Lower lobe of right lung (tissue), 2 donors: ENCODE measurements at places on chromosomes 5 and 9. TPM values are rescaled to one million over a fixed set of nuclear protein-coding genes. Genes with fewer than 3 reads are reported as not detected.

DNA sequence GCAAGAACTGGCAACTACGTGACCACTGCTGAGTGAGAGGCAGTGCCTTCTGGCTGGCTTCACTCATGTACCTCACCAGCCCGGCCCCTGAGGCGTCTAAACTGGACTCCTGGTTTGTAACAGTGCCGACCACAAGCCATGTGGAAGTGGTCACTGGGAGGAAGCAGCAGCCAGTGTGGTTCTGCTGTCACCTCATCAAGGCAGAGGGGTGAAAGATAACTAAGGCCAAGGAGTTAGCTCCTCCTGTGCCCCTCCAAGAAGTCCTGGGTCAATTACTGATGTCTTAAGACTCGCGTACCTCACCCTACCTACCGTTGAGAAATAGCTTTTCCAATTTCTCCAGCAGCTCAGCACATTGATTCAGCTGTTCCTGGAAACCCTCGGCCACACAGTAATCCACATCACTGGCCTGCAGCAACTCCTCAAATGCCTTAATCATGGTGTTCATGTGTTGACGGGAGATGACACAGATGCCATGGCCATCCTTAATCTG, 142.9 kb downstream of the CDK5RAP2 start:
- DNase-seq: peak; percentile 84

DNA sequence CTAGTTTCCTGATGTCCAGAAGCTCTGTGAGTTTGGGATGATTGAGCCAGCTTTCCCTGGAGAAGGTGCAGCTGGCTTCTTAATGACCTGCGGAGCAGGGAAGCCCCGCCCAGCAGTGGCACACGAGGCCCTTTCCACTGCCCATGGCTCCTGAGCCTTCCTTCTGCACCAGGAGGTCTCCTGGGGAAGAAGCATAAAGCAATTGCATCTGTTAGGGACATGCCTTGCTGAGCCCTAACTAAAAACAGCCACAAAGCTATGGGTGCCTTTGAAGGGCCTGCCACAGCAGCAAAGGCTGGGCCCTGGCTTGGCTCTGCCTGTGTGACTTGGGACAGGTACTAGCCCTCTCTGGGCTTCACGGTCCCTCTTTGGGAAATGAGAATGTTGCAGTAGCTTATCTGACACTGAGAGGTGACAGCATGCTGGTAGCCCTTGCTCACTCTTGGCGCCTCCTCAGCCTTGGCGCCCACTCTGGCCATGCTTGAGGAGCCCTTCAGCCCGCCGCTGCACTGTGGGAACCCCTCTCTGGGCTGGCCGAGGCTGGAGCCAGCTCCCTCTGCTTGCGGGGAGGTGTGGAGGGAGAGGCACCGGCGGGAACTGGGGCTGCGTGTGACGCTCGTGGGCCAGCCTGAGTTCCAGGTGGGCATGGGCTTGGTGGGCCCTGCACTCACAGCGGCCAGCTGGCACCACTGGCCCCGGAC, 218.4 kb downstream of the FSTL4 start:
- no peak for DNase-seq

SLIT3 gene
- 48.6 TPM for total RNA-seq

DNA sequence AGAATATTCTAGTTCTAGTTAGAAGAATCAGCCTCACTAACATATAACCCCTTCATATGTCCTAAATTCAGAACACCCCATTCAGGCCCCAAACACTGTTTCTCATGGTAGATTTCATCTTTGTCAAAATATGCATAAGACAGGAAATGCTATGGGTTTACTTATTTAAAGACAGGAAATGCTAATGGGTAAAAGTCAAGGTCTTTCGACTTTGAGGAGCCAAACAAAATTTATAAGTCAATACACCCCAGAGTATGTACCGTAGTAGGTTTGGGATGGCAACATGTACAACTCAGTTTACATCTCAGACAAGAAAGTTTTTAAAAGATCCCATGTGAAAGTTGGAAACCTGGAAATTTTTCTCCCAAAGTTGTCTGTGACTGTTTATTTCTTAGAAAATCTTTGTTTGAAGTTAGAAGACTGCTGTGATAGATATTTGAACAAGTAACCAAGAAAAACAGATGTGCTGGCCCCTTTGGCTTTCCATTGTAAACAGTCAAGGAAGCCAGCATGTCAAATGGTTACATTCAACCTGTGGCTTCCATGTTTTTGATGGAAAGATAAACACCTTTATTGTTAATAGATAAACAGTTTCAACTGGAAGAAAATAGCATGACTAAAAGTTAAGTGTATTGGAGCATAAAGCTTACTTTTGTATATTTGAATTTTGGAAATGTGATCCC, 102.2 kb downstream of the INIP start:
- DNase-seq: no peak

ITK gene
- total RNA-seq: 6.3 TPM

- DNase-seq: no peak
Measured at GRCh38 chr5:65730910-65731309, 8.9 kb downstream of the NLN start.

- DNase-seq: no peak
Measured at GRCh38 chr5:142235050-142235797, 89.6 kb downstream of the SPRY4 start.

SHOC1 gene
- total RNA-seq: 0.15 TPM

DNA sequence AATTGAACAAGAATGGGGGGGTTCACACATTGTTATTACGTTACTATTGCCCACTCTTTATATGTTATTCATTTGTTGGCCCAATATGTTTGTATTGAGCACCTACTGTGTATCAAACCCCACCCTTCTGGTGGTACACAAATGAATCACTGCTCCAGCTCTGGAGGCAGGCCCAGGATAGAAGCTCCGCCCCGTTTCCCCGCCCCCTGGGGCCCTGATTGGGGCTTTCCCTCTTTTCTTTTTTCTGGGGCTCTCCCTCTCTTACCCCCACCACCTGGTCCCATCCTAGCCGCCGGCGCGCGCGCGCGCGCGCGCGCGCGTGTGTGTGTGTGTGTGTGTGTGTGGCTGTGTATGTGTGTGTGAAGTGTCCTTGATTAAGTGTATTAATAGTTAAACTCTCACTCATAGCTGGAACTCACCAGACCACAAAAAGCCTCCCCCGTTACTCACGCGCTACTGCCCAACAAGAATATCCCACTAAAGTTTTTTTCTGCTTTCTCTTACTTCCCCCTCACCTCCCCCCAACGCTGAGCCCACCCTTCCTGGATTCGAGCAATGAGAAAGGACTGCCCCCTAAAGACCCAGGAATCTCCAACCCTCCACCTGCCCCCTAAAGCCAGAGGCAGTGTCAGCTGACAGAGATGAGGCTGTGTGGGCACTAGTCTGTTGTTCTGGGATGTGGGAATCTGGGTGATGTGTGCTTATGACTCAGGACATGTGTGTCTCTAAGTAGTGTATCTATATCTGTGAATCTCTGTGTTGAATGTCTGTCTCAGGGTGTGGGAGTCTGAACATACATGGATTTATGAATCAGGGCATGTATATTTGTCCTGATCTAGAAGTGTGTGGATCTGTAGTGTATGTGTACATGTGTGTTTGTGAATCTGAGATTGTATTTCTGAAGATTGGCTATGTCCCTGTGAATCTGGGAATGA, 4.0 kb downstream of the CXXC5 start:
- DNase-seq: peak; percentile 84

GRCh38 chr5:100900796-100901781, 2.0 kb downstream of the ST8SIA4 start:
- DNase-seq: peak; percentile 88

CD14 gene
- 165 TPM for total RNA-seq

GRCh38 chr9:93574900-93575795, 1.2 kb upstream of the PHF2 start:
- DNase-seq: no peak

- no peak for DNase-seq
Measured at GRCh38 chr5:56612759-56613158, 202.6 kb upstream of the MAP3K1 start.

GRM6 gene
- total RNA-seq: not detected

DNA sequence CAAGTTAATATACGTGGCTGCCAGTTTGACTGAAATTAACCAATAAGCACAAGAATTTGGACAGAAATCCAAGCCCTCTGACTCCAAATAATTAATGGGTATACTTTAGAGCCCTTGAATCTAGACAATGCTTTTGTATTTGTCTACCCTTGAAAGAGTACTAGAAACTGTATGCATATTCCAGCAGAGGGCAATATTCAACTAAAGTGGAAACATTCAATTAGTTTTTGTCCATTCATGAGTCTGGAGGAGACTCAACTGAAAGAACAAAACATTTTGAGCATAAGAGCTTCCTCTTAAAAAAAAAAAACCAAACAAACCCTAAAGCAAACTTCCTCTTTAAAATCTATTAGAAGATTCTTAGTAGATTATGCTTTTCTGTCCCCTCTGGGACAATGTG, 157.8 kb downstream of the ARHGEF28 start:
- DNase-seq: no peak

COL27A1 gene
- 13.0 TPM for total RNA-seq

- DNase-seq: no peak
Measured at GRCh38 chr9:37102486-37102885, 17.9 kb upstream of the ZCCHC7 start.

- DNase-seq: no peak
Measured at GRCh38 chr5:82106756-82107155, 134.9 kb downstream of the ATG10 start.

DNA sequence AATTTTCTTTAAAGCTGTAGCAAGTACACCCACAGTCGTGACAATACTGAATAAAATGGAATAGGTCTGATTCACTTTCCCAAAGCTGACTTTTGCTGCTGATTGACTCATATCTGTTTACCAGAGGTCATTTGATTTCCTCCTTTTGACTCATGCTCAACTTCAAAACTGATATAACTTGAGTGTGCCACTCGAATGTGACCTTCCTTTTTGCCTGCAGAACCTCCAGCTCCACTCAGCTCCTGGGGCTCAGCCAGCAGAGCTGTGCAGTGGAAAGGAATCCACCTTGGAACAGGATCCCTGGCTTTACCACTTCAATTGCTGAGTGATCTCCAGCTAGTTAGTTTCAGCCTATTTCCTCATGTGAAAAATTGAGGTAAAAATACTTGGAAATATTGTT, 84.1 kb downstream of the FEM1C start:
- DNase-seq: peak; percentile 88

DNA sequence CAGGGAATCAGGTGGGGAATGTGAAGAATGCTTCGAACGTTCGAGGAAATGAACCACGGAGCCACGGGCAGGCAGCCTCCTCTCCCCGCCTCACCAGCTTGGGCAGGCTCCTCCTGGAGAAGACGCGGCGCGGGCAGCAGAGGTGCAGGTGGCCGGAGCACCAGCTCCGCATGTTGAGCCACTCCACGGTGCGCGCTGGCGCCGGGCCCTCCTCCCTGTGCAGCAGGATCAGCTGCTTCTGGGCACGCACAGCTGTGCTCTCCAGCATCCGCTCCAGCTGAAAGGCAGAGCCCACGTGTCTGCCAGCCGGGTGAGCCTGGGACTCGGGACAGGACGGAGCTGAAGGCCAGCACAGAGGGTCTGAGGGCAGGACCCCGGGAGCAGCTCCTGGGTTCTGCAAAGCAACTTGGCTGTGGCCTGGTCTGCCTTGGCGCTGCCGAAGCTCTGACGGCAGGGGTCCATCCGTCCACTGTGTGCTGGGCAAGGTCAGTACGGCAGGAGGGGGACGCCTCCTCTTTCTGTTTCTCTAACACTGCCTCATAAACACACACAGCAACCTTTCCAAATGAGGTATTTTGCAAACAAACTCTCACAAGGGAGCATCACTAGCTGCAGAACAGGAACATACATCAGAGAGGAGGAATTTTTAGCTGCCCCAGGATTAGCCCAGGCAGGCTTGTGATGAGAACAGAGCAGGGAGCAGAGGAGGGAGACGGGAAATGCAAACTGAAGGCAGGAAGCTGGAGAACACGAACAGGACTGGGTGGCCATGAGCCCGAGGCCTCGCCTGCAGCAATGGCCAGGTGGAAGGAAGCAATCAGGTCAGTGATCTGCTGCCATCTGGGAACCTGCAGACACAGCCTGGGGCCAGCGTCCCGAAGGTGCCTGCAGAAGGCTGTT, 20.1 kb upstream of the NSMF start:
- DNase-seq: no peak

CARD19 gene
- 25.6 TPM for total RNA-seq

- DNase-seq: no peak
Measured at GRCh38 chr5:53095931-53096525, 13.5 kb downstream of the MOCS2 start.

ZNF354C gene
- 6.7 TPM for total RNA-seq

DNA sequence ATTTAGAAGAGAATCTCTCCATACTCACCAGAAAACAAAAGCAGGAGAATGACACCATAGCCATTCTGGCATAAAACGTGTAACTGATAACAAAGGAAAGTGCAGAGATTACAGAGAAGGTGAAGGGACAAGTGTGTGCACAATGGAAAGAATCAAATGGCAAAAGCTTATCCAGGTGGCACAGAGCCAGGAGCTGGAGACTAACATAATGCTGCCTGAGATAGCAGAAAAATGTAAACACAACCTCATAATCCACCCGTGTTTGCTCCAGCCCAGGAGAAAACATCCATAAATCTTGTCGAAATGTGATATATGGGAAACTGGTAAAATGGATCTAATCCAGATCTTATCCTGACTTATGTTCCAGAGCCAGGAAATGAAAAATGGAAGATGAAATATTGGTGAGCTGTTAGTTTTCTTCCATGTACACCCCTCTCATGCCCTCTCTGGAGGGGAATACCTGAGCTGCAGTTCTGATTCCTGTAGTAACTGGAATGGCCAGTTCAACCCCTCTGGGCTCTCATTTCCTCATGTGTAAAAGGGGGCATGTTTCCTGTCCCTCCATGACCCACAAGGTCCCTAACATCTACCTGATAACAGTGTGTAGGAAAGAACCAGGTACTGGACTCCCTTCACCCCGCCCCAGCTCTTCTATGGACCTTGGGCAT, 212.3 kb upstream of the DAPK1 start:
- no peak for DNase-seq

FOXD4L6 gene
- not detected for total RNA-seq

DNA sequence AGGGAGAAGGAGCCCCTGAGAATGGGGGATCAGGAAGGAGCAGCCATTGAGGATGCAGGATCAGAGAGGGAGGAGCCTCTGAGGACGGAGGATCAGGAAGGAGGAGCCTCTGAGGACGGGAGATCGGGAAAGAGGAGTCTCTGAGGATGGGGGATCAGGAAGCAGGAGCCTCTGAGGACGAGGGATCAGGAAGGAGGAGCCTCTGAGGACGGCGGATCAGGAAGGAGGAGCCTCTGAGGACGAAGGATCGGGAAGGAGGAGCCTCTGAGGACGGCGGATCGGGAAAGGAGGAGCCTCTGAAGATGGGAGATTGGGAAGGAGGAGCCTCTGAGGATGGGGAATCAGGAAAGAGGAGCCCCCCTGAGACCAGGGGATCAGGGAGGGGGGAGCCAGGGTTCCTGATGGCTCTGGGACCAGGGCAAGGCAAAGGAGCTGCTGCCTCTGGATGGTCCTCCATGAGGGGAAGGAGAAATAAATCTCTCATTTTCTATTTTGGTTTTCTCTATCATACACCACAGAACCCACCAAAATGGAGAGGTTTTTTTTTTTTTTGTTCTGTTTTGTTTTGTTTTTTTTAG, 22.6 kb upstream of the SARDH start:
- no peak for DNase-seq

DNA sequence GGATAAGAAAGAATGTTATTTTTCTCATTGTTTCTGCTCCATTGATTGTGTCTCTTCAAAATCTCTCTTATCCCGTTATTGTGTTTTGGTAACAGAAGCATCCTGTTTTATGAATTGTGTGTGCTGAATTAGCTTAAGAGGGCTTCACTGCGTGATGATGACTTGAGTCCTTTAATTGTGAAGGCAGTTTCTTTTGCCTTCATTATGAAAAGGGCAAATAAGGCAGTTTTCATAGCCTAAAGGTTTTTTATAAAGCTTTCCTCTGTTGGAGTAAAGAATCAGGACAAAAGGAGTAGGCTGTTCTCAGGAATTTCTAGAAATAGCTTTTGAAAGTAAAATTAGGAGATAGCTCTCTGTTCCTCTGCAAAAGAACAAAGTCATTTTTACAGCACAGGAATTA, 169.8 kb downstream of the FOCAD start:
- no peak for DNase-seq

QRFP gene
- not detected for total RNA-seq
